CD4-positive, CD25-positive, alpha-beta regulatory T cell (primary cell): ENCODE measurements at places on chromosomes 5 and 9. TPM values are rescaled to one million over a fixed set of nuclear protein-coding genes. Genes with fewer than 3 reads are reported as not detected.

- no peaks in the 10 kb centered on the region for H3K36me3 ChIP-seq
- no peak overlapping the region for H3K27ac ChIP-seq
- H3K27me3 ChIP-seq, result no peaks in the 10 kb centered on the region
- DNase-seq, result no peak
- H3K4me3 ChIP-seq, result no peak overlapping the region
- H3K4me1 ChIP-seq, result no peaks in the 10 kb centered on the region
These were observed 196.8 kb upstream of the DAPK1 start for GRCh38 chr9:87300915-87301314.

- no peaks in the 10 kb centered on the region for H3K27me3 ChIP-seq
- peaks cover 5% of the 10 kb centered on the region for H3K36me3 ChIP-seq
- no peaks in the 10 kb centered on the region for H3K4me1 ChIP-seq
- no peak overlapping the region for H3K4me3 ChIP-seq
- DNase-seq, result no peak
- H3K27ac ChIP-seq, result no peak overlapping the region
These were observed 108.3 kb upstream of the GNA14 start for GRCh38 chr9:77756449-77756848.

DNA sequence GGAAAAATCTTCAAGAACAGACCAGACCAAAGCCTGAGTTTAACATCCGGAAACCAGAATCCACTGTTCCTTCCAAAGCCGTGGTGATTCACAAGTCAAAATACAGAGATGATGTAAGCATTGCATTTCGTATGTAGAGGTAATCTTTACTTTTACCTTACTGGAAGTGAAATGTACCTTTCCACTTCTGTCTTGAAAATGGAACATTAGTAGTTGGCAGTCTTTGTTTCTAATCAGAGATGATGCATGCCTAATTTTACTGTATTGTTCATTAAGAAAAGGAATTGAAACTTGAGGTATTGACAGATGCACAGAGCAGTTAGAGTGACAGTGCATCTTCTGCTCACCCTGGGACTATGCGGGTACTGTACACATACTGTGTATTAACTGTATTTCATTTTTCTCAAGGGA, 34.6 kb downstream of the HABP4 start:
- no peaks in the 10 kb centered on the region for H3K27me3 ChIP-seq
- H3K27ac ChIP-seq, result no peak overlapping the region
- no peaks in the 10 kb centered on the region for H3K4me1 ChIP-seq
- no peak for DNase-seq

GRCh38 chr5:175253597-175253996, 190.4 kb downstream of the DRD1 start:
- H3K4me1 ChIP-seq, result no peaks in the 10 kb centered on the region
- peaks cover 3% of the 10 kb centered on the region for H3K27me3 ChIP-seq
- no peak overlapping the region for H3K4me3 ChIP-seq
- H3K36me3 ChIP-seq, result no peaks in the 10 kb centered on the region
- DNase-seq, result no peak

GRCh38 chr9:120842685-120843485, at the start of gene PSMD5:
TSS of gene PSMD5 (minus strand) at chr9:120842922. CDS start at chr9:120842909, 13 bp downstream.
- peak within 1 kb of the TSS; percentile 97 for H3K27ac ChIP-seq
- peaks cover 66% of the 10 kb centered on the region for H3K4me1 ChIP-seq
- DNase-seq, result peak; percentile 99
- peak within 1 kb of the TSS; percentile 88 for H3K4me3 ChIP-seq
- no peaks in the 10 kb centered on the region for H3K27me3 ChIP-seq

GRCh38 chr5:159509002-159509660, 178.8 kb upstream of the IL12B start:
- no peak overlapping the region for H3K27ac ChIP-seq
- DNase-seq, result no peak
- no peak overlapping the region for H3K4me3 ChIP-seq
- no peaks in the 10 kb centered on the region for H3K4me1 ChIP-seq
- no peaks in the 10 kb centered on the region for H3K36me3 ChIP-seq

DNA sequence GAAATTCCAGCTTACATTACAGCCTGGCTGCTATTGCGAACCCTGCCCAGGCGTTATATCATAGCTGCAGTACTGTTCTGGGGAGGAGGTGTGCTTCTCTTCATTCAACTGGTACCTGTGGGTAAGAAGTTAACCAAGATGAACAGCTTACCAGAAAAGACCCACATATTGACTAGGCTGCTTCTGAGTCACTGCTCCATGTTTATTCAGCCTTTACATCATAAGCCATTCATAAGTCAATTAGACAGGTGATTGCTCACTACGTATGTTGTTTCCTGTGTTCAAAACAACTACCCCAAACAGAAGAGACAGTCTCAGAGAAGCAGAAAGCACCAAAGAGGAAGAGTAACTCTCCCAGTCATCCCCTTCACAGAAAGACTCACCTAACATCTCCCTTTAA, 34.7 kb upstream of the SLC22A5 start:
- no peaks in the 10 kb centered on the region for H3K4me1 ChIP-seq
- DNase-seq, result peak; percentile 47
- no peaks in the 10 kb centered on the region for H3K27me3 ChIP-seq
- no peak overlapping the region for H3K4me3 ChIP-seq

DNA sequence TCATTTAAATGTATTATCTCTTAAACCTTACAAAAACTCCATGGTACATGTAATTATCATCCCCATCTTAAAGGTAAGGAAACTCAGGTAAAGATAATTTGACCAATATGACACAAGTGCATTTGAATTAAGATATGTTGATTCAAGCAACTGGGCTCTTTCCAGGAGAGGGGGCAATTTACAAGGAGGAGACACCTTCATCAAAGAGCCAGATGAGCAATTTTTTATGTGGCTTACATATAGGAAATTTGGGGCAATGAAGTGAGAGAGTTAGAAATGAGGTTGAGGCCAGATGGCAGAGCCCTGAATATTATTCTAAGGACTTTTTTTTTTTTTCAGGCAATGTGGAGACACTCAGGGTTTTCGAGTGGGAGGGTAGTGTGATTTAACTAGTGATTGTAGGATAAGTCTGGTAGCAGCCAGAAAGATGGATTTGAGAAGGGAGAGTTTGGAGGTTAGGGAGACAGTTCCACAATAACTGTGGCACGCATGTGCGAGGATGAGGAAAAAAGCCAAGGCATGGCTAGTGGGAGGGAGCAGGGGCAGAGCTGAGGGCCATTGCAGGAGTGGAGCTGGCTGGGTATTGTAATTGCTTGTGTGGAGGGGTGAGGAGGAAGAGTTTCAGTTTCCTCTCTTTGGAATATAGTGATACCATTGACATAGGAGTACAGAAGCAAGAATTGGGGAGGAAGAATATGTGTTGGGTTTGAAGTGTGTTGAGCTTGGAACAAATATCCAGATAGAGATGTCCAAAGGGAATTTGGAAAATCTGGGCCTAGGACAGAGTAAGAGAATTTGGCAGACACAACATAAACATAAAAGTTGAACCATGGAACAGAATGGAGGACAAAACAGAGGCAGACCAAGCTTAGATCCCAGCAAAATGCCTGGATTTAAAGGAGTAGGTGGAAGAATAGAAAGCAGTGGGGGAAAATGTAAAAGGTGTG, 72.0 kb downstream of the ACTBL2 start:
- no peak overlapping the region for H3K27ac ChIP-seq
- H3K4me3 ChIP-seq, result no peak overlapping the region
- peaks cover 2% of the 10 kb centered on the region for H3K27me3 ChIP-seq
- no peak for DNase-seq
- H3K4me1 ChIP-seq, result no peaks in the 10 kb centered on the region
- no peaks in the 10 kb centered on the region for H3K36me3 ChIP-seq

GRCh38 chr9:124758691-124759090, 12.4 kb downstream of the NR6A1 start:
- H3K4me1 ChIP-seq, result no peaks in the 10 kb centered on the region
- DNase-seq, result no peak
- no peak overlapping the region for H3K4me3 ChIP-seq
- peaks cover 58% of the 10 kb centered on the region for H3K27me3 ChIP-seq
- H3K27ac ChIP-seq, result no peak overlapping the region

DNA sequence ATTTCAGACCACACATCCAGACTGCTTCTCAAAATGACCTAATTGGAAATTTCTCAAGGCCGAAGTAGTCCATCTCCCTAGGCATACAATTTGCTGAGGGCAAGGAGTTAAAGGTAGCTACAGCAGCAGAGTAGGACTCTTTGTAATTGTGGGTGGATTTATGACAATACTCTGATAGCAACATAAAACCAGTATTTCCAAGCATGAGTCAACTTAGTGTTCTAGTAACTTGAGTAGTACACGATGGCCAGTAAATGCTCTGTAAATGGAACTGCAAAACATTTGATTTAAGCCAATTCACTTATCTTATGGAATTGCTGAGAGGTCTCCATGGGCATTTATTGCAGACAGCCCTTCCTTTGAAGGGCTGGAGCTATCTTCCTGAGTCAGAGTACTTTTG, 352.2 kb downstream of the PLK2 start:
- no peak overlapping the region for H3K4me3 ChIP-seq
- no peaks in the 10 kb centered on the region for H3K27me3 ChIP-seq
- no peaks in the 10 kb centered on the region for H3K36me3 ChIP-seq
- no peak overlapping the region for H3K27ac ChIP-seq

DNA sequence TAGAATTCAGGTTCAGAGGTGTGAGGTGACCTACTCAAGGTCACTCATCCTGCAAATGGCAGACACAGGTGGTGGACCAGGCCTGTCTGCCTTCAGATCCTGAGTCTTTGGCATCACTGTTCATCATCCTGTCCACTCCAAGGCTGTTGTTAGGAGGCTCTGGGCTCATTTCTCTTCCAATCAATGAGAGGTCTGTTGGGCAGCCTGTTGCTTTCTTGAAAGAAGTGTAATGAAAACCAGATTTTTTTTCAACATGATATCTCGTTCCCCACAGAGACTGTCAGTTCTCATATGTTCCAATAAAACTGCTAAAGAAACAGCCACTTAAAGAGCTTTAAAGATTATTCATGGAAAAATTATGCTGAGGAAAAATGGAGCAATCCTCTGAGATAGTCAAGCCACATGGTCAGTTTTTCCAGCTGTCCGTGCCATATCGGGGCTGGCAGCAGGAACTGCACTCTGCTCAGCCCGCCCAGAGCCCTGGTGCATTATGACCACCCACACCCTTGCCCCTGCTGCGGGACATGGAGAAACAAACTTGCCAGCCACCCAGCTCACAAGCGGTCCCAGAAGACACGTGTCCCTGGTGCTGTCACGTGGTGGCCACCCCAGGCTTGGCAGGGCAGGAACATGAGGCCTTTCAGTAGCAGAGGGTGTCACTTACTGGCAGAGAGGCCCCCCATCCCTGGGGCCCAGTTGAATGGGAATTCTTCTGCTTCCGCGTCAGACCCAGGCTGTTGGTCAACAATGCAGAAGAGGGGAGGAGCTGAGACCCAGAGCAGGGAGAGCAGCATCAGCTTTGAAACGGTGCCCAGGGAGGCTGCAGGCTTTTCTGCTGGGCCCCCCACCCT, 63.7 kb upstream of the ANGPTL2 start:
- no peaks in the 10 kb centered on the region for H3K27me3 ChIP-seq
- no peaks in the 10 kb centered on the region for H3K36me3 ChIP-seq
- DNase-seq, result no peak
- no peaks in the 10 kb centered on the region for H3K4me1 ChIP-seq

GBGT1 gene
- polyA plus RNA-seq, result not detected

SPINK1 gene
- polyA plus RNA-seq, result not detected
